ENCODE measurements at places on chromosomes 3 and 15.

- DNase-seq, result no peak
These were observed 743.8 kb upstream of the GBE1 start for GRCh38 chr3:82505079-82505756.

GRCh38 chr15:45181491-45182285 lies 6.1 kb downstream of the SHF start:
- DNase-seq, result no peak

DNA sequence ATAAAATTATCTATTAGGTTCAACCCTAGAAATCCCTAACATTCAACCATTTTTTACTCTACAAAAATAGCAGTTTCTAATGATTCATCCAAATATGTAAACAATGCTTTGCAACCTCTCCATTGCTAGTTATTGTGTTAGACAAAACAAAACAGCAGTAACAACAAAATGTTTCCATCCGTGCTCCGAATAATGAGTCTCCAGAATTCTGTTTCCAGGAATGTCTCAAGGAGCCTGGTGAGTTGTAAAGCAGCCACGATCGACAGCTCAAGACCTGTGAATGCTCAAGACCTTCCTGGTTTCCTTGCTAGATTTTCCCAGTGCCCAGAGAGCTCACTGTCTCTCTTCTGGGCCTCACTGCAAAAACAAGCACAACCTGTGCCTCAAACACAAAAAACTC lies 49.9 kb downstream of the CHRD start:
- DNase-seq, result no peak

DNA sequence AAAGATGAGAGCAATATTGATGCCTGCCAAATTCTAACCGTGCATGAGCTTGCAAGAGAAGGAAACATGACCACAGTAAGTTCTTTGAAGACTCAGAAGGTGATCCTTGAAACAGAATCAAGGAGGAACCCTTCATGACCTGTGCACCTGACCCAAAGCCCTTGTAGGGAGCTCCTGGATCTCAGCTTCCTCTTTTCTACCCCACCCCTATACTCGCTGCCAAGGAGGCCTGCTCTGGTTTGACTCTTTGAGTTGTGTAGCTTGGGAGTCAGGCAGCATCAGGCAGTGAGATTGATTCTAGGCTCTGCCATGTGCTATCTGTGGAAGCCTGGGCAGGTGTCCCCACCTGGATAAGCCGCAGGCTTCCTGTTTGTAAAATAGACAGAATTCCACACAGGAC lies 10.6 kb downstream of the TTC21A start:
- no peak for DNase-seq

DNA sequence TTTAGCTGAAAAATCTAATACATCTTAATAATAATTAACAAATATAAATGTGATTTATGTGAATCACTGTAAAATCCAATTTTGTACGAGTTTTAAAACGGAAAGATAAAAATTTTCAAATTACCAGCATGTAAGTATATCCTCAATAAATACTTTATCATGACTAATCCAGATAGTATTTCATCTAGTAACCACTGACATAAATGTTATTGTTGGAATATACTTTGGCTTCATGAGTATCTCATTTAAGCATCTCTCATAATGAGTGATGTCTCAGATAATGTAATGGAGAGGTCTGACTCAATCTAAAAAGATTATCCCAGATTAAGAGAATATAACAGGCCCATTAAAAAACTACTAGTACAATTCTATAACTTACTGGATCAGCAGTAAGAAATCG lies 216.3 kb downstream of the STAG1 start:
- DNase-seq, result no peak

All from stimulated activated CD4-positive, alpha-beta T cell treated with anti-CD3 and anti-CD28 coated beads, TNF-alpha, amount 100 ng/mL, for 24 hours (primary cell).